ENCODE measurements at places on chromosomes 5 and 9.

GRCh38 chr5:61969755-61970154 is 336.3 kb upstream of the KIF2A start:
- DNase-seq = no peak

GRCh38 chr5:125411744-125412560 is 665.5 kb upstream of the ZNF608 start:
- DNase-seq = no peak

DNA sequence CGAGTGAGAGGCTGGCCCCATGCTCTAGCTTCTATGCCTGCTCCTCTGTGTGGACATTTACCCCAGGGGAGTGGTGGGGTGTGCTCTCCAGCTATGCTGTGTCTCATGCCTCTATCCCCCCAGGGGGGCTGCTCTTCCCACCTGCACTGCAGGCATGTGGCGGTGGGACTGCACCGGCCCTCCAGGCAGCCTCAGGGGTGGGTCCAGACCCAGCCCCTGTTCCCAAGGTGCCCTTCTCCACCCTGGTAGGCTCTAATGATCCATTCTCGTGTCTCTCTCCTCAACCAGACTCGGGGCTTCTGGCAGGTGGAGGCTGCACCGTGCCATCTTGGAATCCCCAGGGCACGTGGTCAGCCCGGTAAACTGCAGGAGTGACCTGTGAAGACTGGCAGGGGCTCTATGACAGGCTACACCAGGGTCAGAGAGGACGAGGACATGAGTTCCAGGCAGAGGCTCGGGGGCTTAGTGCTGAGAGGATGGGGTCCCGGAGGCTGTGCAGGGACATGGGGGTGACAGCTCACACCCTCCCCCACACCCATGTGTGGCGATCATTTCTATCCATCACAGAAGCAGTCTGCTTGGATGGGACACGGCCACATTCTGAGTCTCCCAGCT is 22.7 kb upstream of the COL5A1 start:
- DNase-seq = no peak

DNA sequence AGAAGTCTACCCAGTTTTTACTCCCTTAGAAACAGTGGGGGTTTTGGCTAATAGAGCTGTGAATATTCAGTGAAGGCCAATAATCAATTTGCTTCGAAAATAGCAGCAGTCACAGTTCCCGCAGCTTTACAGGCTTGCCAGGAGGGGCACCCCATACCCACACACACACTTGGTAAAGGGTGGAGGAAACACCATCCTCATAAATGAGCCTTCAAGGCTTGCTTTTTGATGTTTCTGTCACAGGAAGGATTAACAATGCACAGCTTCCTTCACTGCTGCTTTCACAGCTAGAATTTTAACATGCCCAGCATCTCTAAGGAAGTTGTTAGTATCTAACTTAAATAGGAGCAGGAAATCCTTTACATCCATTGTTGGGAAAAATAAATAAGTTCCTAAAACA is 1247.5 kb upstream of the C9orf72 start:
- no peak for DNase-seq

All from T follicular helper cell (primary cell).